ENCODE measurements at places on chromosomes 2 and 18. TPM values are rescaled to one million over a fixed set of nuclear protein-coding genes. Genes with fewer than 3 reads are reported as not detected.
A peak's percentile ranks its signal among the peaks of the same experiment; 100 is the strongest.

DNA sequence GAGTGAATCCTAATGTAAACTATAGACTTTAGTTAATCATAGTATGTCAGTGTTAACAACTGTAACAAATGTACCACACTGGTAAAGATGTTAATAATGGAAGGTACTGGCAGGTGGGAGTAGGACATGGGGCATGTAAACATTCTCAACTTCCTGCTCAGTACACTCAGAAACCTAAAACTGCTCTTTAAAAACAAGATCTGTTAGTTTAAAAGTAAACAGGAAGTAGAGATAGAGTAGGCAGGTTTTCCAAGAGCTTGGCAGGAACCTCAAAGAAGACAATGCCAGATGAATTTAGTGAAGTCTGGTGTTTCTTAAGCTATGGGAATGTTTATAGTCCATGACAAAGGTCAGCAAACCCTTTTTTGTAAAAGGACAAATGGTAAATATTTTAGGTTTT lies 46.6 kb downstream of the CCDC138 start:
- H3K27ac ChIP-seq, result peak overlapping the region; percentile 65
- H3K27me3 ChIP-seq, result no peaks in the 10 kb centered on the region
- peaks cover 11% of the 10 kb centered on the region for H3K4me1 ChIP-seq
- no peak overlapping the region for H3K4me3 ChIP-seq

- no peak overlapping the region for H3K27ac ChIP-seq
- H3K36me3 ChIP-seq, result no peaks in the 10 kb centered on the region
- no peaks in the 10 kb centered on the region for H3K4me1 ChIP-seq
- no peak overlapping the region for H3K4me3 ChIP-seq
Observed at GRCh38 chr2:155404433-155405002, 706.0 kb downstream of the KCNJ3 start.

DNA sequence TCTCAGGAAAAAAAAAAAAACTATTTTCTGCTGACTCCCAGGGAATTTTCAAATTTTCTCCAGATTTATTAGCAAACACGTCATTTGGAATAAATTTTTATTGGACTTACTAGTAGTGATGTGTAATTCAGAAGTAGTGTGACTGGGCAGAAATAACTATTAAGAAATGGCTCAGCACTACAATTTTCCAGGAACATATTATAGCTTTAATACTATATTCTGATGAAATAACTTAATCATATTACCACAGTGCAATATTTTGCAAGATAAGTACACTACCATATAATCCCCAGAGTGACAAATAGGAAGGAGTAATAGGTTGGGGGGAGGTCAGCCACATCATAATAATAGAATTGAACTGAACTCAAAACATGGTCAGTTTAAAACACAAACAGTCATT lies 19.7 kb upstream of the TNFAIP6 start:
- no peak overlapping the region for H3K27ac ChIP-seq
- peaks cover 12% of the 10 kb centered on the region for H3K4me1 ChIP-seq
- DNase-seq, result no peak
- no peak overlapping the region for H3K4me3 ChIP-seq
- H3K27me3 ChIP-seq, result peaks cover 11% of the 10 kb centered on the region
- no peaks in the 10 kb centered on the region for H3K36me3 ChIP-seq

DNA sequence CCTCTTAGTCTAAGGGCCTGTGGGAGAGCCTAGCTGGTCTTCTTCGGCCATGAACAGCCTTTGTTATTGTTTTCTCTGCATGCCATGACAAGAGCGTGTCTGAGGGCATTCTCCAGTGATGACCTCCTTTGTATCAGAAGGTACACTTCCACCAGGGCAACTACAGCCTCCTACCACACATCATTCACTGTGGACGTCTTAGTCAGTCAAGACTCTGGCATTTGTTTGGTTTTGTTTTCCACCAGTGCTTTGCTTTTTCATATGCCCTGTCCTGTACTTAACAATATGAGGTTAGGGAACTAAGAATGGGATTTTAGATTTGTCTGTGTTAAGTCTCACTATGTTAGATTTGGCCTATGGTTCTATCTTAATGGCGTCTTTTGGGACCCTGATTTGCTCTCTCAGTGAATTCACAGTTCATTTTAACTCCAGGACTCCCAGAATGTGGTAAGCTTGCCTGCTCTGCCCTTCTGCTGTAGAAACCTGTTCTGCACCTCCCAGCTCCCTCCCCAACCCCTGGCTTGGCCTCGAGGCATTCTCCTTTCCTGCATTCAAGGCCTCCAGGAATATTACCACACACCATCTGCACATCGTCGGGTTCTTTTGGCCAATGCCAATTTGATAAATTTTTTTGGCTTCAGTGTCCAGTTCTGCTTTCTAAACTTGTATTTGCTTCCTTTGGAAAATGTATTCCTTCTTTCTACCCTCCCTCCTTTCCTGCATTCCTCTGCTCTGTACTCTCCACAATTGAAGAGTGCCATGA lies 42.8 kb upstream of the IL1R1 start:
- peaks cover 2% of the 10 kb centered on the region for H3K36me3 ChIP-seq
- H3K27me3 ChIP-seq, result peaks cover 17% of the 10 kb centered on the region
- H3K27ac ChIP-seq, result no peak overlapping the region

GRCh38 chr2:229489016-229489415 lies 217.9 kb upstream of the PID1 start:
- H3K36me3 ChIP-seq, result no peaks in the 10 kb centered on the region
- no peaks in the 10 kb centered on the region for H3K27me3 ChIP-seq
- no peak overlapping the region for H3K4me3 ChIP-seq

- H3K4me1 ChIP-seq, result no peaks in the 10 kb centered on the region
- H3K27ac ChIP-seq, result no peak overlapping the region
- no peaks in the 10 kb centered on the region for H3K36me3 ChIP-seq
- DNase-seq, result no peak
- H3K4me3 ChIP-seq, result no peak overlapping the region
Observed at GRCh38 chr18:75344161-75344560, 83.3 kb downstream of the SMIM21 start.

GRCh38 chr2:199922856-199923255 lies 11.8 kb downstream of the C2orf69 start:
- no peak overlapping the region for H3K4me3 ChIP-seq
- H3K27me3 ChIP-seq, result no peaks in the 10 kb centered on the region
- no peak overlapping the region for H3K27ac ChIP-seq
- H3K4me1 ChIP-seq, result peaks cover 4% of the 10 kb centered on the region
- no peak for DNase-seq
- H3K36me3 ChIP-seq, result peaks cover 40% of the 10 kb centered on the region

DNA sequence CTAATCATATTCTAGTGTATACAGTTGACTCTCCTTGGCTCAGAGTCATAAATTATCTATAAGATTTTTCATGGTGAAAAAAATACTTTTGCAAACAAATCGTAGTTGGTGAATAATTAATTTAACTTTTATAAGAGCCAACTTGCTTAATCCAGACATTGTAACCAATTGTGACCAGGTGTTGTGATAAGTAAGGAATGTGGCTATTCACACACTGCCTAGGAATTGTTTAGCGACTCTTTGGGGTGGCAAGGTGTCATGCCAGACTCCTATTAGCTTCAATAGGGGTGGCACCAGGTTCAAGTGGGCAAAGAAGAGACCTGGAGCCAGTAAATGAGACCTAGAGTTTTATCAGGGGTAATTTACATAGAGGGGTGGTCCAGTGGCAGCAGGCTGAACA lies 344.7 kb upstream of the PKDCC start:
- no peak overlapping the region for H3K4me3 ChIP-seq
- H3K27ac ChIP-seq, result no peak overlapping the region
- H3K36me3 ChIP-seq, result no peaks in the 10 kb centered on the region

GRCh38 chr18:39057423-39058064 lies 1491.9 kb upstream of the CELF4 start:
- no peaks in the 10 kb centered on the region for H3K27me3 ChIP-seq
- no peak overlapping the region for H3K27ac ChIP-seq
- no peak for DNase-seq
- H3K36me3 ChIP-seq, result no peaks in the 10 kb centered on the region
- no peak overlapping the region for H3K4me3 ChIP-seq

DNA sequence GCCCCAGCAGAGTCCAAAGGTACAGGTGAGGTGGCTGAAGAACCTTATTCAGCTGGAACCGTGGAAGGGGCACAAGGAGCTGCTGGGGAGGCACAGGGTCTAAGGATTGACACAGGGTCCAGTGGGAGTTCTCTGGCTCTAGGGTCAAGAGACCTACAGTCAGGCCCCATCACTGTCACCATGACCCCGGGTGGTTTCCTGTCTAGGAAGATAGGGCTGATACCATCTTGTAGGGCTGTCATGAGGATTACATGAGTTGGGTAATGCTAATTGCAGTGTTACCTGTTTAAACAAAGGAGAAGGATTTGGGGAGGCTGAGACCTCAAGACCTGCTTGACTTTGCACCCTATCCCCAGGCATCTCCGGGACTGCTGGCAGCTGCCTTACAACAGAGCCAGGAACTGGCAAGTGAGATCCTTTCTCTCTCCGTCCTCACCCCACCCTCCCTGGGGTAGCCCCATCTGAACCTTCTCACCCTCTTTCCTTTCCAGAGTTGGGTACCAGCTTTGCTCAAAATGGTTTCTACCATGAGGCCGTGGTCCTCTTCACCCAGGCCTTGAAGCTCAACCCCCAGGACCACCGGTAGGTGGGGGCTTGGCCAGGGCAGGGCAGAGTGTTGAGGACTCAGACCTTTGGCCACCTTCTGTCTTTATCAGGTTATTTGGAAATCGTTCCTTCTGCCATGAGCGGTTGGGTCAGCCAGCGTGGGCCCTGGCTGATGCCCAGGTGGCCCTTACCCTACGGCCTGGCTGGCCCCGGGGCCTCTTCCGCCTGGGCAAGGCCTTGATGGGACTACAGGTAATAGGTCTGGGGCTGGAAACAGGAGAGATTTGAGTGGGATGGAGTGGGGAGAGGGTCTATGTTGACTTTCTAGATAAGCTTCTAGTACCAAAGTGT lies 7.5 kb downstream of the LBX2 start:
- no peaks in the 10 kb centered on the region for H3K27me3 ChIP-seq
- DNase-seq, result no peak
- H3K4me3 ChIP-seq, result no peak overlapping the region
- H3K4me1 ChIP-seq, result peaks cover 1% of the 10 kb centered on the region

- no peaks in the 10 kb centered on the region for H3K4me1 ChIP-seq
- no peaks in the 10 kb centered on the region for H3K36me3 ChIP-seq
- no peak for DNase-seq
Observed at GRCh38 chr18:41058351-41059125, 896.5 kb upstream of the PIK3C3 start.

- no peak for DNase-seq
- H3K4me1 ChIP-seq, result peaks cover 7% of the 10 kb centered on the region
- H3K27ac ChIP-seq, result no peak overlapping the region
- H3K27me3 ChIP-seq, result peaks cover 2% of the 10 kb centered on the region
Observed at GRCh38 chr2:85468704-85469349, 50.3 kb downstream of the SH2D6 start.

- no peaks in the 10 kb centered on the region for H3K27me3 ChIP-seq
- H3K4me1 ChIP-seq, result no peaks in the 10 kb centered on the region
- H3K27ac ChIP-seq, result no peak overlapping the region
- DNase-seq, result no peak
- no peaks in the 10 kb centered on the region for H3K36me3 ChIP-seq
Observed at GRCh38 chr2:16179701-16180416, 239.5 kb downstream of the MYCN start.

DNA sequence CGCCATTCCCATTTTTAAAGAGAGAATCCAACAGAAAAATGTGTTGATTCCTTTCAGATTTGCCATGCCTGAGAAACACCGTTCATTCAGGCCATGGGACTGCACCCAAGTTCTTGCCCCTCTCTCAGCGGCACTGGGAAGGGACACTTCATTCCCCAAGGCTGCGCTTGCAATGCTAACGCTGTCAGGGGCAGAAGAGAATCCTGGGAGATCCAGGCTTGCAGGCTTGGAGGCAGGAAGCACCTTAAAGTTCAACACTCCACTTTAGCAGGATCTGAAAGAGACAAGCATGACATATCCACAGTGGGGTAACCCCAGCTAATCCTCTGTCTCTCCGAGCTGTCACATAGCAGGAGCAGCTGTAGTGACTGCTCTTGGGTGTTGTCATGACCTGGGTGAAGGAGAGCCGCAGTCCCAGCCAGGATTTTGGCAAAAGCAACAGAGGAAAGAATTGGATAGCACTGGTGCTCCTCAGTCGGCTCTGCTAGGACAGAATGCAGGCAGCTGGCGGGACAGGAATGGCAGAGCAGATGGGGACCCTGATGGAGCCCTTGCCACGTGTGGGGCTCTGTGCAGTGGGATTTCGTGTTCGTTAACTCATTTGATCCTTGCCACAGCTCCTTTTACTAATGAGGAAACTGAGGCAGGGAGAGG lies 22.0 kb upstream of the ODC1 start:
- H3K36me3 ChIP-seq, result no peaks in the 10 kb centered on the region
- no peaks in the 10 kb centered on the region for H3K4me1 ChIP-seq
- H3K27ac ChIP-seq, result no peak overlapping the region
- peaks cover 2% of the 10 kb centered on the region for H3K27me3 ChIP-seq
- H3K4me3 ChIP-seq, result no peak overlapping the region
- no peak for DNase-seq

- peak overlapping the region; percentile 7 for H3K27ac ChIP-seq
- peaks cover 7% of the 10 kb centered on the region for H3K36me3 ChIP-seq
- no peak for DNase-seq
Observed at GRCh38 chr2:101733257-101733993, 35.9 kb downstream of the MAP4K4 start.

DNA sequence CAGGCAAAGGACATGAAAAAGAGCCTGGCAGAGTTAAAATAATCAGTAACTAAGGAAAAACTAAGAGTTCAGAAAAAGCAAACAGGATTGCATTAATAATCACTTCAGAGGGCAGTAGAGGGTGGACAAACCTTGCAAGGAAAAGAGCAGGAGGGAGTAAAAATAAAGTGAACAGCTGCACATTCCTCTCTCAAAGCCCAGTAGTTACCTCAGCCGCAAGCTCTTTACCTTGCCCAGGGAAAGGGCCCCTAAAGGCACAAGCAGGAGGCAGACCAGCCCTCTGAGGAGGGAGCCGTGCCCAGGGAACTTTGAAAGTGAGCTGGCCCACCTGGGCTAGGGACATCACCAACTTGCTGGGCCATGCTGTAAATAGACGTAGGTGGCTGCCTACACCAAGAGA lies 196.9 kb downstream of the C1D start:
- DNase-seq, result no peak
- H3K27ac ChIP-seq, result no peak overlapping the region
- H3K27me3 ChIP-seq, result peaks cover 8% of the 10 kb centered on the region
- no peak overlapping the region for H3K4me3 ChIP-seq

DNA sequence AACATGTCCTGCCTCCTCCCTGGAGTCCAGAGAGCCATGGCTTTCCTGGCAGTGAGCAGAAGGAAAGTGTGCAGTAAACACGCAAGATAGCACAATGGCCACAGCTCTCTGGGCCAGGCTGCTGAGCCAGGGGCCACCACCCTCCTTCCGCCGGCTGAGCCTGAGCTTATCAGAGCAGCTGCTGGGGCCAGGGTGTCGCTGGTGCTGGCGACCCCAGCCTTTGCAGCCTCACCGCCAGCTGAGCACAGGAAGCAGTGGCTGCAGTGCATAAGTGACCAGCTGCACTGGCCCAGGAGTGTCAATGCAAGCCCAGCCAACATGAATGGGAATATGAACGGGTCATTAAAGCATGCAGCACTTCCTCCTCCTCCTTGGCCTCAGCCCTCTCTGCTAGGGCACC lies 172.0 kb downstream of the ZFP36L2 start:
- no peak for DNase-seq
- H3K36me3 ChIP-seq, result no peaks in the 10 kb centered on the region
- H3K27ac ChIP-seq, result no peak overlapping the region
- peaks cover 36% of the 10 kb centered on the region for H3K4me1 ChIP-seq

Gene EMILIN1
- 1.1 TPM for total RNA-seq

Gene ALPI
- total RNA-seq, result not detected

Gene ZBTB7C
- total RNA-seq, result not detected

Gene RMND5A
- 35.2 TPM for total RNA-seq

Gene RND3
- total RNA-seq, result not detected

Gene ROCK1
- total RNA-seq, result 69.4 TPM

Gene DSG4
- total RNA-seq, result not detected

Measured in activated CD8-positive, alpha-beta T cell treated with anti-CD3 and anti-CD28 coated beads, Interleukin-2, amount 10 ng/mL, durations not matched to agents 7 days and 5 days (primary cell).